ENCODE measurements at places on chromosomes 4 and X. TPM values are rescaled to one million over a fixed set of nuclear protein-coding genes. Genes with fewer than 3 reads are reported as not detected.

Gene MGAT4D
- total RNA-seq: not detected

Gene YIPF7
- total RNA-seq: not detected

Gene CXCL3
- total RNA-seq: 3.8 TPM

Gene ZNF280C
- 2.8 TPM for total RNA-seq
